Activated CD4-positive, alpha-beta T cell treated with anti-CD3 and anti-CD28 coated beads, Interleukin-2, amount 50 U/mL, for 1 hour (primary cell): ENCODE measurements at places on chromosomes 2 and 18.

DNA sequence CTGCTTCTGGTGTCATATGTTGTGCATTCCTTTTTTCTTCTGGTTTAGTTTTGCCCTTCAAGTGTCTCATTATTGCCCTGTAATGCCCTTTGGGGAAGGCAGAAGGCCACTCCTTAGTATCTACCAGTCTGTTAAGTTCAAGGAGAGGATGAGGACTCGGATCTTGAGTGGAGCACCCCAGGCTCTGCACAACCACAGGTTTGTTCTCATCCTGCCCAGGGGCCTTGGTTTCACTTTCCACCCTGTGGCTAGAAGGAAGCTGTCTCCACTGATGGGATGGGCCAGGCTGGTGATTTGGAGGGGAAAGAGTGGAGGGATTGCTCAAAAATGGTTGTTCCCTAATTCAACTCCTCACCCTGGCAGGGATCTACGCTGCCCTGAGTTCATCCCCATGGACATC is 30.2 kb upstream of the RAB11FIP5 start:
- DNase-seq: no peak

DNA sequence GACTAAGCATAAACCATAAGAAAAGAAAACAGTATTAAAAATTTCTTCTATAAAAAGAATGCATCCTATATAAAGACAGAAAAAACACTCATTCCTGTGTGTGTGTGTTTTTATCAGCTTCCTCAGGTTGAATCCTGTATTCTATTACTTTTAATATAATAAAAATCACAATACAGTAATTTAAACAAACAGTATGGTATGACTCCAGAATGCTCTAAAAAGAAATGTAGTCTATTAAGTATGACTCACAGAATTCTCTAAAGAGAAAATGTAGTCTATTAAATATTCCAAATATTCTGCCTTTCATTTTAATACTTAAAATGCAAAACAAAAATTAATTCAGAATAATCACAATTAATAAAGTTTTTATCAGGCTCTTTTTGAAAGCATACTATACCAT is 19.8 kb downstream of the CCDC88A start:
- DNase-seq: no peak

GRCh38 chr2:48440103-48440390 is 89.9 kb upstream of the STON1 start:
- no peak for DNase-seq

GRCh38 chr2:260507-261161 is 3.2 kb downstream of the SH3YL1 start:
- DNase-seq: no peak

- DNase-seq: no peak
These were observed 43.3 kb upstream of the CUL3 start for GRCh38 chr2:224628416-224628815.

GRCh38 chr2:217795706-217796465 is 206.9 kb downstream of the TNS1 start:
- no peak for DNase-seq

- no peak for DNase-seq
These were observed 41.1 kb downstream of the LYPD6 start for GRCh38 chr2:149371476-149371875.

DNA sequence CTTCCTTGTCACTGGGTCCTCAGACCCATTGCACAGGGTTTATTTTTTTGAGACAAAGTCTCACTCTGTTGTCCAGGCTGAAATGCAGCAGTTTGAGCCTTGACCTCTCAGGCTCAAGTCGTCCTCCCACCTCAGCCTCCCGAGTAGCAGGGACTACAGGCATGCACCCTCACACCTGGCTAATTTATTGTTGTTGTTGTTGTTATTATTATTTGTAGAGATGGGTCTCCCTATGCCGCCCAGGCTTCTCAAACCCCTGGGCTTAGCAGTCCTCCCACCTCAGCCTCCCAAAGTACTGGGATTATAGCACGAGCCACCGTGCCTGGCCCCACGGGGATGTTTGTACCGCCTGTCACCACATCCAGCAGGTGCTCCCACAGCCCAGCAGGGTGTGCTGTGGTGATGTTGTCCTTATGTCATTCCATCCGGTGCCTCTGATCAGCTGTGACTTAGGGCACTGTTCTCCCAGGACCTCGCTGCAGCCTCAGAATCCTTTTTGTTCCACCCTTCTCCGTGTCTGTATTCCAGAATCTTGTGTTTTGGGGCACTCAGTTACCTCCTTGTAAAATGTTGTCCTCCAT is 182.3 kb downstream of the INO80D start:
- no peak for DNase-seq

GRCh38 chr2:230824406-230824978 is 40.2 kb upstream of the ITM2C start:
- peak; percentile 25 for DNase-seq

DNA sequence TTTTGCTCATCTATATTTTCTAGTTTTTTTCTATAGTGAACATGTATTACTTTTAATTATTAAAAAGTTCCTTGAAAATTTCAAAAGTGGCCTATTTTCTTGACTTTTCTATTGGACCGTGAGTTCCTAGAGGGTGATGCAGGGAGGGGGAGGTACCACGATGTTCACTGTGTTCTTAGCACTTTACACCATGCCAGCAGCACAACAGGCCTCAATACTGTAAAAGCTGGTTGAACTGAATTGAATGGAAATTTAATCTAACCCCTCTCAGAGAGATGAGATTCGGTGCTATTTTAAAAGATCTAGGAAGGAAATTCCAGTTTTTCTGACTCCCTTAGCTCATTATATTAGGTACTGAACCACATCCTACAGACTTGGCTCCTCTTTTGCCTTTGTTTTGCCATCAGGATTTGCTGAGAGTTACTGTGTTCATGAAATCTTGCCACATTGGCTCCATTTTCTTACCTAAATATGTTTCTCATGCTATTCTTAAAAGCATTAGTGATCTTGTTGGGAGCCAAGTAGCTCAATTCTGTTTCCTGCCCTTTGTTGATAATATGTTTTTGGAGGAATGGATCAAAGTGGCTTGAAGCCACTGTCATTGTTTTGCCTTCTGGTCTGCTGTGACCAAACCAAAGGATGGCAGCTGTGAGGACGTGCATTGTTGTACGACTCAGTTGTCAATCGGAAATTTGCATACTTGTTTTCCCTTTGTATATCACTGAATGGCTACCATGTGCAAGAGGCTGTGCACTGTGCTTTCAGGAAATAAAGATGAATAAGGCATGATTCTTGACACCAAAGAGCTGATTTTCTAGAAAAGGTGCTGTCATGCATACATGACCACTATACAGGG is 25.3 kb downstream of the MYO1B start:
- no peak for DNase-seq
